ENCODE measurements at places on chromosomes 1 and 21.

DNA sequence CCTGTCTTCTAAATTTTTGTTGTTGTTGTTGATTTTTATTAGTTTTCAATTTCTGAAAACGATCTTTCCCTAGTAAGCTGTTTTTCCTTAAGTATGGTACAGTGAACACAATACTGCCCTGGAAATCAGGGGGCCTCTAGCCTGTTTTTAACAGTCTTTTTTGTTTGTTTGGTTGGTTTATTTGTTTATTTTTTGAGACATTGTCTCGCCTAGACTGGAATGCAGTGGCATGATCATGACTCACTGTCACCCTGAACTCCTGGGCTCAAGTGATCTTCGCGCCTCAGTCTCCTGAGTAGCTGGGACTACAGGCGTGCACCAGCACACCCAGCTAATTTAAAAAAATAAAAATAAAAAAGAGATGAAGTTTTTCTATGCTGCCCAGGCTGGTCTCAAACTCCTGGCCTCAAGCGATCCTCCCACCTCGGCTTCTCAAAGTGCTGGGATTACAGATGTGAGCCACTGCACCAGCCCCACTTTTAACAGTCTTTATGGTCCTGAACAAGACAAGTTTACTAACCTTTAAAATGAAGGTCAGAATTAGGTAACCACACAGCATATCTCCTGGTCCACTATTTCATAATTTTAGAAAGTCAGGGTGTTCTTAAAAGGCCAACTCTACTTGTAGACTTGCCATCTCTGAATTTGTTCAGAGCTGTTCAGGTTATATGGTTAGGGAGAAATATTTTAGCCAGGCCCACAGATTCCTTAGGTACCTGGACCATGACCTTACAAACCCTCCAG, 35.4 kb downstream of the TBCE start:
- DNase-seq: peak; percentile 45

DNA sequence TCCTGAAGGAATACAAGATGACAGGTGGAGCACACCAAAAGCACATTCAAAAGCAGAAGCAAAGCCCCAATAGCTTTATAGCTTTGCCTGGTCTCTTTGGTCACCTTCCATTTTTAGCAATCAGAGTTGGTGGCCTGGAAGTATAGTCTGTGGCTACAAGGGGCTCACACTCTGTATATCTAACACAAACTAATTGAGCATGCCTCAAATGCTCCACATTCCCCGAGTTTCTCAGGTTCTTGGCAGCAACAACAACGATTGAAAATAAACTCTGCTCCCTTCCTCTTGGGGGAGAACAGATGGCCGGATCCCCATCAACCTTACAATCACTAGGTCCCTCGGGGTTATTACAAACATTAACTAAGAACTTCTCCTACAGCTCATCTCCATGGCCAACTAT, 24.9 kb upstream of the TADA1 start:
- no peak for DNase-seq

- peak; percentile 10 for DNase-seq
Measured at GRCh38 chr1:48767975-48768510, 8.6 kb downstream of the BEND5 start.

DNA sequence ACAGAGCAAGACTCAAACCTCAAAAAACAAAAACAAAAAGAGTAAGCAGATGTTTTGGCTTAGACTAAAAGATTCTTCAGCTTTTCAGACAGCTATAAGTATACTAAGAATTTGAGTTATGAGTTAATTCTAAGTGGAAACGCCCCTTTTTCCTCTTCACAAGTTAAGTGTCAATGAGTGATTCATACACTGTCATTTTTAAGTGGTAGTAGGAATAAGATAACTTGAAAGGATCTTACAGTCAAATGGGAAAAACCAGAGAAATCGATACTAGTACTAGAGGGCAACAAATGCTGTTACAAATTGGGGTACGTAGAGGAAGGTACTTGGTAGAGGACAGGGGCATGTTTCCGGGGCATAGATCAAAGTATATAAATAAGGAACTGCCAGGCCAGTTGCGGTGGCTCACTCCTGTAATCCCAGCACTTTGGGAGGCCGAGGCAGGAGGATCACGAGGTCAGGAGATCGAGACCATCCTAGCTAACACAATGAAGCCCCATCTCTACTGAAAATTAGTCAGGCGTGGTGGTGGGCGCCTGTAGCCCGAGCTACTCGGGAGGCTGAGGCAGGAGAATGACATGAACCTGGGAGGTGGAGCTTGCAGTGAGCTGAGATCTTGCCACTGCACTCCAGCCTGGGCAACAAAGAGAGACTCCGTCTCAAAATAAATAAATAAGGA, 7.4 kb downstream of the H3-3A start:
- no peak for DNase-seq

Data from mesenchymal stem cell (in vitro differentiated cells and primary cell).